COR-L47 (cell line): ENCODE measurements at places on chromosomes 7 and 10.

DNA sequence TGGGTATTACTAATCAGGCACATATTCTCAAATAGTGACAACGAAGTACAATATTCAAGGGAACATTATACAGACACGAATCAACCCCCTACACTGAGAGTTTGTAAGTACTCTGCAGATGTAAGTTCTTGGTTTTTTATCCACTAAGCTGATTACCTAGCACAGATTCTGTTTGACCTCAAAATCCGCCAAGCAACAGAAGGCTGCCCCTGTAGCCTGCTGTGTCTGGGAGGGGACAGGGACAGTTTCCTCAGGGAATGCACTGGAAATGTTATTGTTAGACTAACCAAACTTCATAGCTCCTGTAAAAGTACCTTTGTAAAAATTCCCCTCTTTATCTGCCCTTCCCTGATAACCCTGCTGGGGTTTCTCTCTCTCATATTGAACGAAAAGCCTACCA lies 45.2 kb upstream of the ZRANB1 start:
- DNase-seq, result no peak

DNA sequence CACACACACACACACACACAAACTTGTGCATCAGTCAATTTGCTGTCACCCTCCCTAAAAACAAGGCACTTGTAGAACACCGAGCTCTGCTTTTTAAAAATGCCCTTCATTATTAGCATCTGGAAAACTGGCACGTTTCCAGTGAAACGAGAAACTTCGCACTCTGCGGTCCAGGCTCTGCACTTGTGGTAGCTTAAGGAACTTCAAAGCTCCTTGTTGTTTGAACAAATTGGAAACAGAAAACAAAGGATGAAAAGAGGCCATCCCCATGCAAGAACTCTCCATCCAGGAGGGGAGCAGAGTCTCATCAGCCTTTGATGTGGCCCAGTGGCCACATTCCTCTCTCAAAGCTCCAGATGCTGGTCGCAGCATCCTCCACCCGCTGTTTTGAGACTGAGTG lies 105.1 kb downstream of the C10orf90 start:
- no peak for DNase-seq

DNA sequence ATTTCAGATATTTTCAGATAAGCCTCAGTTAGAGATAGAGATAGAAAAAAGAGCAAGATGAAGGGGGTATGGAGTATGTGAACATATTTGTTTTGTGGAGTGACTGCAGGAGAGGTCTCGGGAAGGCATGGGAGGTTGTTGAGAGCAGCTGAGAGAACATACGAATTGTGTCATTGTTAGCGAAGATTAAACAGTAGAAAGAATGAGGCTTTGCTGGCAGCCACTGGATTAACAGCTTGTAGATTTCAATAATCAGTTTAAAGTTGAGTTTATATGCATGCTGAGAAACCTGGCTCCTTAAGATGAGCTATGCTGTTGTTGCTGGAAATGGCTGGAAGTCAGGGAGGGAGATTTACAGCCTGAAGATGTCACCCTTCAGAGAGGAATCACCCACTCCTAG lies 100.9 kb upstream of the SORCS3 start:
- DNase-seq, result no peak

DNA sequence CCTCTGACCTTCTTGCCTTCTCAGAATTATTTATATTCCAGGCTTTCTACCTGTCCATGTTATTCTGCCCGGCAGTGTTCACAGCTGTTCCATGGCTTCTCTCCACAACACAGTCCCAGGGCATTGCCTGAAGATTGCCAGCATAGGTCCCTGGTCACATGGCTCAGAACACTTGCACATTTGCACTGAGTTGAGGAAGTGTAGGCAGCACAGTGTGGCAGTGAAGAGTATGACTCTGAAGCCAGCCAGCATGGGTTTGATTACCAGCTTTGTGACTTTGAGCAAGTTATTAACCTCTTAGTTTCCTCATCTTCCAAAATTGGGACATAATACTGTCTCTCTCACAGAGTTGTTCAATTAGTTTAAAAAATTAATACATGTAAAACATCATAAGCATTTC lies 73.2 kb upstream of the NEUROD6 start:
- DNase-seq, result no peak

- no peak for DNase-seq
These were observed 95.6 kb downstream of the OSBPL3 start for GRCh38 chr7:24884401-24884800.

DNA sequence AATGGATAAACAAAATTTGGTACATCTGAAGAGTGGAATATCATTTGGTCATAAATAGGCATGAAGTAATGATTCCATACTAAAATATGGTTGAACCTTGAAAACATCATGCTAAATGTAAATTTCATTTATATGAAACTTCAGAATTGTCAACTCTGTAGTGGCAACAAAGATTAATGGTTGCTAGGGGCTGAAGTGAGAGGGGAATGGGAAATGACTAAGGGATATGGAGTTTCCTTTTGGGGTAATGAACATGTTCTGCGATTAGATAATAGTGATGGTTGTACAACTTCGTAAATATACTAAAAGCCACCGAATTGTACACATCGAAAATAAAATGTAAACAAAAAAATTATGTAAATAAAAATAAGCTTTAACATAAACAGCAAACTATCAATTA lies 384.1 kb upstream of the STEAP1 start:
- no peak for DNase-seq

DNA sequence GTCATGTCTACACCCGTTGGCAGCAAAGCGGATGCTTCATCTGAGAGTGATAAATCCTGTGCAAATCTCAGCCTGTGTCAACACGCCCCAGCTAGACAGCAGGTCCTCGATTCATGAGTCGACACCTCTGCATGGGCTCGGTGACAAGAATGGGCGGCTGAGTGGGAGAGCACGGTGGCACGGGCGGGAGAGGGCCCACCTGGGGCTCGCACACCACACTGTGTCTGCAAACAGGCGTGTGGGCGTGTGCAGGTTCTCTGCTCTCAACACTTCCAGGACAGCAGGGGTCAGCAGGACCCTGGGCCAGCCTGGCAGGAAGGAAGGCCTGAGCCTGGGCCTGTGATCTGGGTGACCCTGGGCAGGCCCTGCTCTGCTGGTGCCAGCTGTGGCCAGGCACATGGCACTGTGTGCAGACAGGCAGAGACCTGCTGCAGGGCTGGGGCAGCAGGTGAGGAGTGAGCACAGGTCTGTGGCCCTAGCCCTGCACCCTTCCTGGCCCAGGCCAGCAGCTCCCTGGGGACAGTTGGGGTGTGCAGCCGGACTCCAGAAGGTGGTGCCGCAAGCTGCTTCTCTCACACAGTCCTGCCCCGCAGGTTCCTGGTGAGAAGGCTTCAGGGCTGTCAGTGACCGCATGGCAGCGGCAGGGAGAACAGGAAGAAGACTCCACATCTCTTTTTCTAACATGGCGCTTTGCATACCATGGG lies 216.4 kb downstream of the ELFN1 start:
- peak; percentile 71 for DNase-seq

GRCh38 chr10:31620226-31621151 lies 301.5 kb downstream of the ZEB1 start:
- DNase-seq, result no peak

DNA sequence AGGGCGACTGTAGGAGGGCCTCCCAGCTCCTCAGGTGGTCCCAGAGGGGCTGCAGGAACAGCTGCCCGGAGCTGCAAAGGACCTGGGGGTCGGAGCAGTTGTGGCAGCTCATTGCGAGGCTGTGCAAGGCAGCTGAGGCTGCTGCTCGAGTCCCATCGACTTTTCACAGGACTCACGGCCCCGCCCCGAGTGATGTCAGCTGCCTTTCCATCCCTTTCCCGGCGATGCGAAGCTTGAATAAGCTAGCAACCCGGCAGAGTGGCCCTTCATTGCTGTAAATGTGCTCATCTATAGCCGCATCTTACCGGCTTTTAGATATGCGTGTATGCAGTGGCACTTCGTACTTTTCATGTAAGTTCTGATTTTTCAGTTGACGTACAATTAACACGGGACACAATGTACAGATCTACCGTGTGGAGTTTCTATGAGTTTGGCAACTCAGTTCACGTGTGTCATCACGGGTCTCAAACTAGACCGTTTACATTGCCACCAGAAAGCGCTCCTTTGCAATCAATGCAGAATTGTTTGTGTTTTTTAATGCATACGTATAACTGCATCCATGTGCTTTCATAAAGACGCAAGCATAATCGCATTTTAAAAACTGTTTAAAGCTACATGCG lies at the start of gene CH25H:
TSS of gene CH25H (minus strand) at position 137 of the 620 bp plus-strand sequence. CDS start at position 112, 25 bp downstream.
- peak; percentile 19 for DNase-seq

GRCh38 chr7:31020161-31020560 lies 31.9 kb upstream of the ADCYAP1R1 start:
- DNase-seq, result no peak

DNA sequence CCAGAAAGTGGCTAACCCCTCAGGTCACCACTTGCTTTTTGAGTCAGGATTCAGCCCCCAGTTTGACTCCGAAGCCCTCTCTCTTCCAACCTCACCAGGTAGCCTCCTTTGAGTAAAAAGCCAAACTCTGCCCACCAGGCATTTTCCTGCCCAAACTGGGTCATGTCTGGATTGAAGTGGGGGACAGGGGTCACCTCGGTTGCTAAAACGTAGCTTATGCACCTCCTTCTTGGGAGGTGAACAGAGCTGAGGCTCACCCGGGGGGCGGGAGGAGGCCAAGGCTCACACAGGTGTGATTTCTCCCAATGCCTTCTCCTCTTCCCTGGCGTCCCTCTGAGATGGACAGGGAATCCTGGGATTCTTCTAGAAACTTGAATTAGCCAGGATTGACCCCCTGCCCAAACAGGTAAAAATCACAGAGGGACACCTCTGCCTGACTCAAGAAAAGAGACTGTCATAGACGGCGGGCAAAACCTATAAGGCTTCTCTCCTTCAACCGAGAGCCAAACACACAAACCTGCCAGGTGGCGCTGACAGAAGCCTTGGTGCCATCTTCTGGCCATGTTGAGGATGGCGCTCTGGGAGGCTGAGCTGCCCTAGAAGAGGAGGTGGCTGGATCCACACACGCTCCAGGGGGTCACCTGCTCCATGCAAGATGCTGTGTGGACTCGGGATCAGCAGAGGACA lies 51.6 kb downstream of the PRLHR start:
- peak; percentile 55 for DNase-seq

- DNase-seq, result no peak
These were observed 182.8 kb downstream of the ELMO1 start for GRCh38 chr7:37265876-37266275.

- DNase-seq, result no peak
These were observed 905.5 kb downstream of the REEP3 start for GRCh38 chr10:64426745-64427144.

GRCh38 chr10:48474765-48475365 lies 130.0 kb downstream of the ARHGAP22 start:
- DNase-seq, result no peak

DNA sequence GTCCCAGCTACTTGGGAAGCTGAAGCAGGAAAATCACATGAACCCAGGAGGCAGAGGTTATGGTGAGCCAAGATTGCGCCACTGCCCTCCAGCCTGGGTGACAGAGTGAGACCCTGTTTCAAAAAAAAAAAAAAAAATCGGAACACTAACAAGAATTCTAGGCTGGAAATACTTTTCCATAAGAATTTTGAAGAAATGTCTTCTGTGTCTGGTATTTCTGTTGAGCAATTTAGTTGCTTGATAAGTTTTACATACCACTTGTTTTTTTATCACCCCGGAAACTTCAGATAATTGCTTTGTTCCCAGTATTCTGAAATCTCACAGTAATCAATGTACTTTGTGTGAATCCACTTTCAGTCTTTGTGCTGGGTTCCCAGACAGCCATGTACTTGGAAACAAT lies 25.8 kb downstream of the BZW2 start:
- DNase-seq, result no peak

GRCh38 chr7:138755842-138756590 lies 41.8 kb upstream of the TMEM213 start:
- no peak for DNase-seq

DNA sequence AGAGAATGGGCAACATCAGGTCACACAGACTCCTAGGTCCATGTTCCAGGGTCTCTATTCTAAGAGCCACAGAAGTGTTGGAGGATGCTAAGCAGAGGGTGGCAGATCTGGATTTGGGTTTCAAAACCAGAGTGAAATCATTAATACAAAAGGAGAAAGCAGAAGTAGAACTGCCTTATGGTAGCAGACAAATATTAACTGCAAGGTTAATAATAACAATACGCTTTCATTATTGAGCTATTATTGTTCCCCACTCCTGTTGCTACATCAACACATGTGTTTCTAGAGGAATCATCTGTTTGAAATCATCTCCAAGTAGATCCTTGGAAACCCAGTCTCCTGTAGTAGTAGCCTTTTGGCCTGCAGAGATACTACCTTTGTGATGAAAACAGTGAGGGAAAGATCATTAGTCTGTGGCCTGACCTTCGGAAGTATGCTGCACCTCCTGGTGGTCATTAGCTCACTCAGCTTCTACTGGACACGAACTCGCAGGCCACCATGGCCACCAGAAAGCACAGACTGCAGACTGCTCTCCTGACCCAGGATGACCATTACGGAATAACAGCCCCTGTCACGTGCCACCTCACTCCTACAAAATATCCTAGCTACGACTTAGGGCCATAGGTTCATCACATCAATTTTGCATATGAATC lies 84.6 kb downstream of the XPNPEP1 start:
- no peak for DNase-seq

- DNase-seq, result no peak
These were observed 90.8 kb downstream of the CREM start for GRCh38 chr10:35217455-35217854.

DNA sequence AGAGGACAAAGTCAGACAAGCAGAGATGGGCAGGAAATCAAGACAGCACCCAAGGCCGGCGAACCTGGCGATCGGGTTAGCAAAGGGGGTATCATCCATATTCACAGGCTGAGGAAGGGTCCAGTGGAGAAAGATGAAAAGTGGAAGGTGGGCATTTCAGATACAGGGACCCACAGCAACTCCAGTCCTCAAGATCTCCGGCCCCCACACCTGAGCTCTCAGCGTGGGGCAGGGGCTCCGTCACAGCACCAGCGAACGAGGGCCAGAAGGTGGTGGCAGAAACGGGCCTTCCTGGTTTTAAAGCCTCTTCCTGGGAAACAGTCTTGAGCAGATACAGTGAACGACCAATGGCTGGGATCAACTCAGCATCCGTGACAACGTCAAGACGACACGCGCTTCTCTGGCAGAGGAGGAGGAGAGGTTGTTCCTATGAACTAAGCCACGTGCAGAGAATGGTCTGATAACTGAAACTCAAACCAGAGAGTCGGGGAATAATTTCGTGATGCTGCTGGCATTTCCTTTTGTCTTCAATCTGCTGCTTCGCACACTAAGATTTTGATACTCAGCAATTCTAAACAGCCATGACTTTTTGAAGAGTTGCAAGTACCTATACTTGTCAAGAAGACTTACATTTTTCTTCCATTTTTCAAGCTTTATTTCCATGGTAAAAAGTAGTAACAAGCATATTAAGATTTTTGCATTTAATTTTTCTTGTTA lies 219.8 kb downstream of the ZMYND11 start:
- no peak for DNase-seq
